Activated CD4-positive, CD25-positive, alpha-beta regulatory T cell treated with anti-CD3 and anti-CD28 coated beads, Interleukin-2, amount 50 U/mL, for 72 hours (primary cell): ENCODE measurements at places on chromosomes 11 and 22.
A peak's percentile ranks its signal among the peaks of the same experiment; 100 is the strongest.

GRCh38 chr11:34644669-34645406 is 23.9 kb downstream of the EHF start:
- no peak for DNase-seq

DNA sequence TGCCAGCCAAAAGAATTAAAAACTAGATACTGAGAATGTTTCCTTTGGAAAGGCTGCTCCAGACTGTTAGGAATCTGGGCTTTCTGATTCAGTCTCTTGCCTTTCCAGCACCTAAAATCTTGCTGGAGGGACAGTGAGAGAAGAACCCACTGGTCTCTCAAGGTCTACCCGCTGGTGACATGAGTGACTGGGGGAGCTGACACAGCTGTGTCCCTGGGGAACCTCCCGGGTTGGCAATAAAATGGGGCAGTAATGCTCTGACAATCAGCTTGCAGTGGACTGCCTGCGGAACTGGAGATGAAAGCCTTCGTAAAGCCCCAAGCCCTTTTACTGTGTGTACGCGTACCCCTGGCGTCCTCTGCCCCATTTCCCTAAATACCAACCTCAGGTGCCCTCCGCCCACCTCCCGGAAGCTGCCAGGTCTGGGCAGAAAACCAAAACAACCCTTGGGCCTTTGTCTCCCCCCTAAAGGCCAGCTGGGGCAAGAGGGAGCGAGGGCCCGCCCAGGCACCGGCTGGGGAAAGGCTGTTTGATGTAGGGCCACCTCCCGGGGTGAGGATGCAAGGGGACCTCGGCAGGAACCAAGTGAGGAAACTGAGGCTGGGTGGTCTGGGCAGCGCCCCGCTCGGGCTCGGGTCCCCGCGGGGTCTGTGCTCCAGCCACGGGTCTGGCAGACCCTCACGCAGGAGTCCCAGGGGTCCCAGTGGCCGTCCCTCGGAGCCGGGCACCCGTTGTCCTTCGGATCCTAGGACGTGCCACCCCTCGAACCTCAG is 741 bp downstream of the CARS1 start:
- DNase-seq: peak; percentile 42

- DNase-seq: no peak
Observed at GRCh38 chr11:110463153-110463552, 33.4 kb downstream of the FDX1 start.

GRCh38 chr11:2802389-2803185 is 83.0 kb downstream of the CDKN1C start:
- DNase-seq: no peak

GRCh38 chr11:117730208-117730800 is 66.7 kb downstream of the DSCAML1 start:
- DNase-seq: no peak

DNA sequence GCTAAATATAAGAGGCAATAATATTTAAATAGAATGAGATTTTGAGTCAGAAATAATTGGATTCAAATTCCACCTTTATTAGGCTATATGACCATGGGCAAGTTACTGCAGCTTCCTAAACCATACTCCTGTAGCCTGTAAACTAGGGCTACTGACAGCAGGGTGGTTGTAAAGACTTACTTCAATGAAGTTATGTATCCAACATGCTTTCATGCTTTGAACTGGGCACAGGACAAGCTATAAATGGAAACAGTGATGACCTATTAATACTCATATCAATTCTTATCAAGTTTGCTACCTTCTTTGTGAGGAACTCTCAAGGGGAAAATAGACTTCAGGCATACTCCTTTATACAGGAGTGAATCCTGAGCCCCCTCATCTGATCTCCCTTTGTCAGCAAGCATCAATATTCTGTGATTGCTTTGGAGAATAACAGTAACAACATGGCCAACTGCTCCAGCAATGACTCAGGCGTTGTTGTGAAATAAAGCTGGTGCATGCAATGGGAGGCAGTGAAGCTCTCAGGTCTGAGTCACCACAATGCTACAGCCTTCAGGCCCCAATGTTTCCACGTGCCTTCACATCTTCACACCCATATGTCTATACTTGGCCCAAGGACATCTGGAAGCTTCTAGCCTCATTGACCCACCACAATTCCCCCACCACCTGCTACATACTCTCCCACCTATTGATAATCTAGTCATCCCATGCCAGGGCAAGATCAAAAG is 102.5 kb downstream of the KCNA4 start:
- no peak for DNase-seq

DNA sequence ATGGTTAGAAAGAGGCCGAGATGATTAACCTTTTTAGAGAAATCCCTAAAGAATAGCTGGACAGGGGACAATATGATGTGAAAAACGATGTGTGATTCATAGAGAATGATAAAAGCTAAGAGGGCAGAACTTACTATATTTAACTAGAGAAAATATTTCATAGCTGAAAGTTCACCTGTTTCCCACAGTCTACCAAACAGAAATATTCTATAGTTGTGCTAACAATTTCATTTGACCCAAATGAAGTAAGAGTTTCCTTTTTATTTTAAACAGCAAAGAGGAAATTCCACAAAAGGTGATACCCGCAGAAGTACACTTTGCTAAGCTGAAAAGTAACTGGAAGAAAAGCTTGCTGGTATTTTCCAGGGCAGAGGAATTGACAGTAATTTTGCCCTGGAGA is 26.7 kb downstream of the ALKBH8 start:
- no peak for DNase-seq

- no peak for DNase-seq
Observed at GRCh38 chr11:57422669-57423068, 4.3 kb downstream of the SLC43A3 start.

DNA sequence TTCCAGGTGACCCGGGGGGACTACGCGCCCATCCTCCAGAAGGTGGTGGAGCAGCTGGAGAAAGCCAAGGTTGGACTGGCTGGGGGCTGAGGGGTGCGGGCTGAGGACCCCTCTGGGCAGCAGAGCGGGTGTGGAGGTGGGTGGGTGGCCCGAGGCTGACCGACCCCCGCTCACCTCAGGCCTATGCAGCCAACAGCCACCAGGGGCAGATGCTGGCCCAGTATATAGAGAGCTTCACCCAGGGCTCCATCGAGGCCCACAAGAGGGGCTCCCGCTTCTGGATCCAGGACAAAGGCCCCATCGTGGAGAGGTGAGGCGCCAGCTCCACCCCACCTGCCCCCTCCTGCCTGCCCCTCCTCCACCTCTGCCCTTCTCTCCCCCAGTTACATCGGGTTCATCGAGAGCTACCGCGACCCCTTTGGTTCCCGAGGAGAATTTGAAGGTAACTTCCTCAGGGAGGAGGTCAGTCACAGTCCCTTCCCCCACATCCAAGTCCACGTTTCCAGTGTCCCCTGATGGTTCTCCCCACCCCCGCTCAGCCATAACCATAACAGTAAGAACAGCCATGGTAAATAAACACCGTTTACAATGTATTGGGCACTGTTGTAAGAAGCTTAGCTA is 11.2 kb downstream of the DPP3 start:
- no peak for DNase-seq

GRCh38 chr22:50641696-50642607 is 14.0 kb upstream of the ARSA start:
- DNase-seq: no peak

DNA sequence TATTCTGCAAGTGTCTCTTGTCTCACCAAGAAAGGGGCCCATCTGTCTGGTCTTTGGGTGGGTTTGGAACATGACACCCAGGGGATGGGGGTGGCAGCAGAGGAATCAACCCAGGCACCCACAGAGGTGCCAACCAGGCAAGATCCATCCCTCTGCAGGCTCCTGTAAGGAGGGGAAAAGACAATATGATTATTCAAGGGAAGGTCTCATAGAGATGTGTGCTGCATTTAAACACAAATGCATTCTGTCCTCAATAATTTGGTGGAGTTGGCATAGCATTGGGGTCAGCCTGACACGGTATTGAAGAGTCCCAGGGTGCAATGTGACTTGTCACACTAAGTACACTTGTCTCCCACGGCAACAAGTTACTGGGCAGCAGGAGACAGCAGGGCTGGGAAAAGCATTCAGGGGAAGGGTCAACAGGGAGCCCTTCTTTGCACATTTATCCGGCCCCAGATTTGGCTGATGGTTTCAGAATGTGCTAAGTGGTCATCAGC is 33.1 kb upstream of the SPON1 start:
- no peak for DNase-seq

DNA sequence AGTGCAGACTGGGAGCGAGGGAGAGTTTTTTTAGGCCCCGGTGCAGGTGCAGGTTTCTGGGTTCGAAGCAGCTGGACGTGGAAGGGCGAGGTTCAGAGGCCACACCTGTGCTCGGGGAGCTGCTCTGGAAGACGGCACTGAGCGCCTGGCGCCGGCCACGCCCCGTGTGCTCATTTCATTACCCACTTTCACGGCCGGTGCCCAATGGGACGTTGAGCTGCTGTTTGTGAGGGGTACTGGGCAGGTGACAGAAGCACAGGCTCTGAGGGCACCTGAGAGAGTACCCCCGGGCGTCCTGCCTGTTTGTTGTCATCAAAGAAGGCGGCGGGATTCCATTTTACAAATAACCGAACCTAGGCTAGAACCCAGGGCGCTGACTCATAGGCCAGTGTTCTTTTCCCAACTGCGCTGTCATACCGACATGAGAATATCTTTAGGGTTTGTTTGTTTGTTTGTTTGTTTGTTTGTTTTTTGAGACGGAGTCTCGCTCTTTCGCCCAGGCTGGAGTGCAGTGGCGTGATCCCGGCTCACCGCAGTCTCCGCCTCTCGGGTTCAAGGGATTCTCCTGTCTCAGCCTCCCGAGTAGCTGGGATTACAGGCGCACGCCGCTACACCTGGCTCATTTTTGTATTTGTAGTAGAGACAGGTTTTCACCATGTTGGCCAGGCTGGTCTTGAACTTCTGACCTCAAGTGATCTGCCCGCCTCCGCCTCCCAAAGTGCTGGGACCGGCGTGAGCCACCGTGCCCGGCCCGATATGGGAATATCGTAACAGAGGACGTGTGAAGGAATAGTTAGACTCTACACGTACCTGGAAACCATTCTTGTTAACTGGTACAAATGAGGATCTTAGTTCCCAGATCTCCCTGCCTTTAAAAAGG is 16.6 kb upstream of the SPTBN2 start:
- DNase-seq: peak; percentile 62
